ENCODE measurements at places on chromosomes 5 and 9.

DNA sequence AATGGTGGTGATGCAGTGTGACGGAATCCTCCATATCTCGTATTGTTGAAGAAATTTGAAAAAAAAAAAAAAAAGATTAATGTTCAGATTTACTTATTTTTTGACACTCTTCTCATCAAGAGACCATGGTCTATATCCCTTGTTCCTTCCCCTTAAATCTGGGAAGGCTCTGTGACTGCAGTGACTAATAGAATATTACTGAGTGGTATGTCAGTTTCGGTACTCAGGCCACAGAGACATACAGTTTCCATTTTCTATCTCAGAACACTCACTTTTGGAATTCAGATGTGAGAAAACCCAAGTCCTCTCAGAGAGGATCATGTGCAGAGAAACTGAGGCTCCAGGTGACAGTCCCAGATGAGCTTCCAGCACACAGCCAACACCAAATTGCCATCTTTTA, 1193.5 kb downstream of the DTWD2 start:
- no peak for DNase-seq

GRCh38 chr9:35658968-35659220, 802 bp downstream of the CCDC107 start:
- no peak for DNase-seq

DNA sequence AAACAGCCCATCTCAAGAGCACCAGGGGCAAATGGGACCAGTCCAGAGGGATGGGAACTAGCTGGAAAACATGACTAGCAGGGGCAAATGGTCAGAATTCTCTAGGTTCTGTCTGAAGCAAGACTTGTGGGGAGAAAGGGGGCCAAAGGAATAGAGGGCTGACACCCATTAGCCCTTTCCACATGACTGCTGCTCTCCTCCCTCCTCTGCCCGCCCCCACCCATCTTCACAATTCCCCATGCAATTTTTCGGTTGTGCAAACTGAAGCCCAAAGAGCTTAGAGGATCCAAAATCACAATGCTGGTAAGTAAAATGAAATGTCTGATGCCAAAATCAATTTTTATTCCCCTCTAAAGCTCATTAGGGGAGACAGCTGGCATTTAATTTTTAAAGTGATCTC, 207.1 kb downstream of the DCP2 start:
- no peak for DNase-seq

- no peak for DNase-seq
These were observed 9.0 kb upstream of the ZSWIM6 start for GRCh38 chr5:61322738-61323725.
